ENCODE measurements at places on chromosomes 7 and 10.
A peak's percentile ranks its signal among the peaks of the same experiment; 100 is the strongest.

DNA sequence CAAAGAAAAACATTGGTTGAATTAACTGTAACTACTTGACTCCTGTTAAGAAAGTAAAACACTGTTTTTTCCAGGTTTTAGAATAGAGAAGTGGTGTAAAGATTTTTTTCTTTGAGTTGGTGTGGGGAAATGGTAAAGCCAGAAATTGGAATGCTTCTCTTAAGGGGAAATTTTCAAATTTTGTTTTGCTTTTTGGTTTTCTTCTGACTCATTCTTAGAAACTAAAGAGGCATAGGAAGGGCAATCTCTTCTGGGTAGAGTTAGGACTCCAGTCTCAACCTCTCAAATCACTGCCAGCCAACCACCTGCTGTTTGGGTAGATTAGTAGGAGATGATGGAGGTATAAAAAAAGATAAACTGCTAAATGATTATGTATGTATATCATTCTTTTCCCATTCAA is 47.7 kb upstream of the STRIP2 start:
- no peak for DNase-seq

DNA sequence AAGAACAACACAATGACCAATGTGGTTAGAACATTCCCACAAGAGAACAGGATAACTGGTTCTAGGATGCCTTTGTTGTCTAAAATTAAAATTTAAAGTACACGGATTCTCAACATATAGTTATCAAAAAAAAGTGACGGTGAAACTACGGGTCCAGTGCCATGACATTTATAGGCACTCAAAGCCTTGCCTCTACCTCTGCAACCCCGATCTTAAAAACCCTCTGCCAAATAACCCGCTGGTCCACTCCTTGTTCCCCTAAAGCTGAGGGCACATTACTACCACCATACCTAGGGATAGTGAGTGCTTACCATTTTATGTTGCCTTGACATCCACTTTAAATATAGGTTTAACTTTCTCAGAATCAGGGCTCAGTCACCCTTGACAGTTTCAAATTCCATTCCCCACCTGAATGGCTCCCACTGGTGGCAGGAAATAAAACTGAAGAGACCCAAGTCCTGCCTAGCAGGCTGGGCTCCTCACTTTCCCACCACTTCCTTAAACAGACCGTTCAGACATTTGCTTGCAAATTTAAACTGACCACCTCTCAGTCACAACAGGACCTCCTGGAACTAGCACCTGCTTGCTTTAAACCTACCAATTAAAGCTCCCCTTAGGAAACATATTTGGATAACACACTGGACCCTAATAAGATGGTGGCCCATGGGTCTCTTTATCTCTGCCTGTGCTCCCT is 169.9 kb upstream of the ASAH2 start:
- no peak for DNase-seq

GRCh38 chr10:100743626-100744135 is 1.7 kb upstream of the PAX2 start:
- no peak for DNase-seq

DNA sequence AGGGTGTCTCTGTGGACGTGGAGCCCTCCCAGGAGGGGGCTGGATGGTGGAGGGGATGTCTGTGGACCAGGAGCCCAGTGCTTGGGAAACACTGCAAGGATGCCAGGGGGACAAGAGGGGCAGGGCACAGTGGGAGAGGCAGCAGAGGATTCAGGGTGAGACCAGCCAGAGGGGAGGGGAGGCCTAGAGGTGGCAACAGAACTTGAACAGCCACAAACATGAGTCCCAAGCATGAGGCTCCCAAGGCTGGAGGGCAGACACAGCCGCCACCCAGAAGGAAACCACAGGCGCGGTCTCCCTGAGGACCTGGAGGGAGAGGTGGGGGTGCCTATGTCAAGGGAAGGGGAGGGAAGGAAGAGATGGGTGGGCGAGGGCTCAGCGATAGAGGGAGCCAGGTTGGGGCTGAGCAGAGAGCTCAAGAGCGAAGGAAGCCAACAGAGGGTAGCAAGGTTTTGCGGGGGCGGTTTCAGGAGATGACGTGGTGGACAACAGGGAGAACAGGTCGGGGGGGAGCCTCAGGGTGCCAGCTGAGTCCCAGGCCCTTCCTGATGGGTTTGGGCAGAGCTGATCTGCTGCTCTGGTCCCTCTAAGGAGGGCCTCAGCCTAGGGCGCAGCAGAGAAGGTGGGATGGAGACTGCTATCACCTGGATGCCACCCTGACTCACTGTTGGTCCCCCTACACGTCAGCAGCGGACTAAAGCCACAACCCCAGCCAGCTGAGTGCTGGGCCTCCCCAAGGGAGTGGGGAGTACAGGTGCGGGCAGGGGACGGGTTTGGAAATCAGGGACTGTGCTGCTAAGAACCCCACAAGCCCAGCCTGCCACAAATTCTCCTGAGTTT is 6.7 kb upstream of the PILRA start:
- DNase-seq: no peak

DNA sequence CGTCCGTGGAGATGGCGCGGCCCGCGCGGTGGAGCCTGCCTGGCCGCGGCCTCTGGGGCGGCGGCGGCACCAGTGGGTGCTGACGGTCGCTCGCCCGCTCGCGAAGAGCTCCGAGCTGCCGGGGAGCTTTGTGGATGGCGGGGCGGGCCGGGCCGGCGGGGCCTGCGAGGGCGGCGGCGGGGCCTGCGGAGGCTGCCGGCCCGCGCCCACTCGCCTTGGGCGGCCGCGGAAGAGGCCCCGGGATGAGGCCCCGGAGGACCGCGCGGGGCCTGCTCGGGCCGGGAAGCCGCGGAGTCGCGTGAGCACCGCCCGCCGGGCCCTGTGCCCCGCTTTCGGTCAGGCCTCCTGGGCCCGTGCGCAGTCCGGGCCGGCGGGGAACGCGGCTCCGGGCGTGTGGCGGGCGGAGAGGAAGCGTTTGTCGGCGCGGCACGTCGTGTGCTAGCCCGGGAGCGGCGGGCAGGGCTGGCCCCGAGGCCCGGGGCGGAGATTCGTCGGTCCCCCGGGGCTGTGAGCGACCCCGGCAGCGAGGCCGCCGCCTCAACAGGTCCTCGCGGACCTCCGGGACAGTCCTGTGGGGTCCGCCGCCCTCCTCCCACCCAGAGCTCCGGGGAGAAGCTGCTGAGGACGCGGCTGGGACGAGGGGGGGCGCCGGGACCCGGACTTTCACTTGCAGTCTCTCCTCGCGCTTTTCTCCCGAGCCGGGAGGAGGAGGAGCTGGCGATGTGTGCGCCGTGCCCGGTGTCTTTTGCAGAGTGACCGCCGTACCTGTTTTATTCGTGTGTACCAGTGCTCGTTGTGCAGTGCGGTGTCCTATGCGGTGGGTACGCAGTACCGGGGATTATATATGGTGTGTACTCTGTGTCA is 578 bp downstream of the ZMYND11 start:
- peak; percentile 40 for DNase-seq

Data from activated gamma-delta T cell treated with anti-CD3 and anti-CD28 coated beads, Interleukin-2, amount 50 U/mL, for 16 hours (primary cell).